Chondrocyte (in vitro differentiated cells): ENCODE measurements at places on chromosomes 12 and 14. TPM values are rescaled to one million over a fixed set of nuclear protein-coding genes. Genes with fewer than 3 reads are reported as not detected.

SAV1 gene
- total RNA-seq, result 25.1 to 29.6 TPM (median 28.2 TPM) in 3 replicates

DNA sequence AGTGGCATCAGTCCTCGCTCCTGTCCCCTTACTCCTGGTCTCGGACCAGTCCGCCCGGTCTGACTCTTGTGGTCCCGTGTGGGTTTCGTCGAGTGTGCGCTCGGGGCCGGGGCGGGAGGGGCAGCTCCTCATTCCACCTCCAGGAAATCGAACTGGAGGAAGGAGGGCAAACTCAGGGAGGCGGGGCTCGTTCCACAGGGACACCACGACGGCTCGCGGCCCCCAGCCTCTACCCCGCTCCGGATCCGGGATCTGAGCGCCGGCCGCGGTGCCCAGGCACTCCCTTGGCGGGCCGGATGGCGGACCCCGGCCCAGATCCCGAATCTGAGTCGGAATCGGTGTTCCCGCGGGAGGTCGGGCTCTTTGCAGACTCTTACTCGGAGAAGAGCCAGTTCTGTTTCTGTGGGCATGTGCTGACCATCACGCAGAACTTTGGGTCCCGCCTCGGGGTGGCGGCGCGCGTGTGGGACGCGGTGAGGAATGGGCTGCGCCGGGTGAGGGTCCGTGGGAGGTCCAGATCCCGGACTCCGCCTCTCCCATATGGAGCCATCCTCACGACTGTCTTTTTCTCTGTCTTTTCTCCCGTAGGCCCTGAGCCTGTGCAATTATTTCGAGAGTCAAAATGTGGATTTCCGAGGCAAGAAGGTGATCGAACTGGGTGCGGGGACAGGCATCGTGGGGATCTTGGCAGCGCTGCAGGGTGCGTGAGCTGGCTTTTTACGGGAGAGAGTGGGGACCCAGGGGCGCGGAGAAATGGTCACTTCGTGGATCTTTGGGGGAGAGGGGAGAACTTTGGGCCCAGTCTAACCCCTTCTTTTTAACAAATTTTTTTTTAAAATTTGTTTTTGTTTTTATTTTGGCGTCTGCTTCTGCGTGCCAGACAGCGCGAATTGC, at the start of gene EEF1AKMT3:
EEF1AKMT3 (plus strand) TSS at position 186 of the 894 bp plus-strand sequence; CDS start at position 297, 111 bp downstream.
- no peak for DNase-seq
- H3K27me3 ChIP-seq, result no peaks in the 10 kb centered on the region
- peak within 1 kb of the TSS; percentile 100 for H3K27ac ChIP-seq
- peaks cover 28% of the 10 kb centered on the region for H3K36me3 ChIP-seq
- peaks cover 22% of the 10 kb centered on the region for H3K4me1 ChIP-seq
- H3K4me3 ChIP-seq, result peak within 1 kb of the TSS; percentile 100

DNA sequence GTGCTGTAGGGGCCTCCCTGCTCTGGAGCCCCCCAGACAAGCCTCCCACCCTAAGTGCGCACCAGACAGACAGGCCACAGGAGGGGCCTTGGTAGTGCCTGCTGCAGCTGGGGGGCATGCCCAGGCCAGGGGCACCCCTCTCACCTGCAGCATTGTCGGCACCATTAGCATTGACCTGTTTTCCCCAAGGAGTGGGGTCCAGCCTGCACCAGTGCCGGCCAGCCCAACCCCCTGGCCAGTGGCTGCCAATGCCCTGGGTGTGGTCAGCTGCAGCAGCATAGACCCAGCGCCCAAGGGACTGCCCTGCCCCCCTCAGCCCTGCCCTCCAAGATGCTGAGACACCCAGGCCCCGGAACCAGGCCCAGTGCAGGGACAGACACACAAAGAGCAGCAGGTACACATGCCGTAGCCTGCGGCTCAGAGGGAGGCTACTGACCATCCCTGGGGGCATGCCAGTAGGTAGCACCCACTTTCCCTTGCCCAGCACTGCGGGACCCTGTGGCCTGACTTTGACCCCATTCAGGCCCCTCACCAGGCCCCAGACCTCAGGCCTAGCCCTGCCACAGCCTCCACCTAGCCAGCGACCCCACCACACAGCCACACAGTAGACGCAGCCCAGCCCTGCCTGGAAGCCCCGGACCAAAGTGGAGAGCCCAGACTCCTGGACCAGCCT, 1.0 kb downstream of the AHNAK2 start:
- peaks cover 60% of the 10 kb centered on the region for H3K4me1 ChIP-seq
- H3K27me3 ChIP-seq, result no peaks in the 10 kb centered on the region
- H3K36me3 ChIP-seq, result no peaks in the 10 kb centered on the region

- no peak overlapping the region for H3K4me3 ChIP-seq
- peak overlapping the region; percentile 78 for H3K27ac ChIP-seq
- DNase-seq, result no peak
- peaks cover 16% of the 10 kb centered on the region for H3K36me3 ChIP-seq
- peaks cover 32% of the 10 kb centered on the region for H3K4me1 ChIP-seq
Observed at GRCh38 chr12:111455448-111456320, 50.0 kb downstream of the SH2B3 start.

DNA sequence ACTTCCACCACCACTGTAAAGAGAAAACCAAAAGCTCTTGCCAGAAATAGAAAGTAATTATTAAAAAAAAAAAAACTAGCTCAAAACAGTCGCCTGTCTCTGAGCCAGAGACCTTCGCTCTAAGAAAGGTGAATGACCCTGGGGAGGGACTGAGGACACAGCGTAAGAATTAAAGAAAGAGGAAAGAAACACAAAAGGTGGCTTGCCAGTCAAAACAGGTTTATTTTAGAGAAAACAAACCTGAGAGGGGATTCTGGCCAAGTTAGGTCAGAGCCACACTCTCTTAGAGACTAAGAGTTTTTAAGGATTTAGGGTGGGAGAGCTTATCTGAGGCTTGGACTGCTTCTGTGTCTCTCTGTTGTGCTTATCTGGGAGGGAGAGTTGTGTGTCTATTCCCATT, 66.0 kb downstream of the DNAH10 start:
- H3K36me3 ChIP-seq, result peaks cover 11% of the 10 kb centered on the region
- no peak overlapping the region for H3K27ac ChIP-seq
- peaks cover 23% of the 10 kb centered on the region for H3K27me3 ChIP-seq
- no peak for DNase-seq
- H3K4me1 ChIP-seq, result peaks cover 3% of the 10 kb centered on the region
- no peak overlapping the region for H3K4me3 ChIP-seq

DNA sequence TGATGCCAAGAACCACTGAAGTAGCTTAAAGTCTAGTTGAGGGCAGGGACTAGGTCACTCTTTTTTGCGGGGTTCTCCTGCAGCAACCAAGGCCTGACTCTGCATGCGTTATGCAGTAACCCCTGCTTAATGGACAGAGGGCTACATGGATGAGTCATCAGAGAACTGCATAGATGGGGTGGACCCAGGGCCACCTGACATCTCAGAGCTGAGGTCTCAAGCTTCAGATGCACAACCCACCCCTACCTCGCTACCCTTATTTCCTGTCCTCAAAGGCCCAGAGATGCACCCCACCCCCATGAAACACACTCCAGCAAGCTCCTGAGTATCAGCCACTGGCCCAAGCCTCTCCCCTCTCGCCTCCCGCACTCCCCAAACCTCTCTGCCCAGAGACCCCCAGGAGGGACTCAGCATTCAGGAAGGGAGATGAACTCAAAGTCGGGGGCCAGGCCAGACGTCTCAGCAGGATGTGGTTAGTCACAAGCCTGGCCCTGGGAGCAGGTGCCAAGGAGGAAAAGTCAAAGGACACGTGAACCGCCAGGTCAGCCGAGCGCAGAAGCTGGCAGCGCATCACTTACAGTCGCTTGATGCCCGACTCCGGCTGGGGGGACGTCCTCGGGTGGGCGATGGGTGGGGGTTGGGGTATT, 25.8 kb downstream of the SNRNP35 start:
- peak overlapping the region; percentile 41 for H3K27ac ChIP-seq
- H3K36me3 ChIP-seq, result peaks cover 12% of the 10 kb centered on the region
- H3K4me1 ChIP-seq, result peaks cover 43% of the 10 kb centered on the region
- no peak overlapping the region for H3K4me3 ChIP-seq
- DNase-seq, result no peak

DTX1 gene
- total RNA-seq, result not detected in 3 replicates

GRCh38 chr12:6869049-6870021, 2.0 kb downstream of the TPI1 start:
- peak; percentile 37 for DNase-seq
- H3K4me1 ChIP-seq, result peaks cover 57% of the 10 kb centered on the region
- H3K27me3 ChIP-seq, result no peaks in the 10 kb centered on the region

TAS2R8 gene
- not detected in 3 replicates for total RNA-seq

GRCh38 chr12:116861320-116861719, 19.9 kb downstream of the HRK start:
- peak overlapping the region; percentile 83 for H3K27ac ChIP-seq
- H3K27me3 ChIP-seq, result peaks cover 10% of the 10 kb centered on the region
- H3K4me1 ChIP-seq, result peaks cover 50% of the 10 kb centered on the region
- H3K4me3 ChIP-seq, result peak overlapping the region; percentile 44
- no peak for DNase-seq
